Left cardiac atrium (tissue), 4 donors: ENCODE measurements at places on chromosomes 6 and 20. TPM values are rescaled to one million over a fixed set of nuclear protein-coding genes. Genes with fewer than 3 reads are reported as not detected.

The EPB41L2 gene
- total RNA-seq: 130 TPM

The BMP7 gene
- 29.3 TPM for total RNA-seq

The KIAA0408 gene
- total RNA-seq: 12.9 TPM

The OR2J2 gene
- not detected for total RNA-seq
